ENCODE measurements at places on chromosomes 5 and 9. TPM values are rescaled to one million over a fixed set of nuclear protein-coding genes. Genes with fewer than 3 reads are reported as not detected.

DNA sequence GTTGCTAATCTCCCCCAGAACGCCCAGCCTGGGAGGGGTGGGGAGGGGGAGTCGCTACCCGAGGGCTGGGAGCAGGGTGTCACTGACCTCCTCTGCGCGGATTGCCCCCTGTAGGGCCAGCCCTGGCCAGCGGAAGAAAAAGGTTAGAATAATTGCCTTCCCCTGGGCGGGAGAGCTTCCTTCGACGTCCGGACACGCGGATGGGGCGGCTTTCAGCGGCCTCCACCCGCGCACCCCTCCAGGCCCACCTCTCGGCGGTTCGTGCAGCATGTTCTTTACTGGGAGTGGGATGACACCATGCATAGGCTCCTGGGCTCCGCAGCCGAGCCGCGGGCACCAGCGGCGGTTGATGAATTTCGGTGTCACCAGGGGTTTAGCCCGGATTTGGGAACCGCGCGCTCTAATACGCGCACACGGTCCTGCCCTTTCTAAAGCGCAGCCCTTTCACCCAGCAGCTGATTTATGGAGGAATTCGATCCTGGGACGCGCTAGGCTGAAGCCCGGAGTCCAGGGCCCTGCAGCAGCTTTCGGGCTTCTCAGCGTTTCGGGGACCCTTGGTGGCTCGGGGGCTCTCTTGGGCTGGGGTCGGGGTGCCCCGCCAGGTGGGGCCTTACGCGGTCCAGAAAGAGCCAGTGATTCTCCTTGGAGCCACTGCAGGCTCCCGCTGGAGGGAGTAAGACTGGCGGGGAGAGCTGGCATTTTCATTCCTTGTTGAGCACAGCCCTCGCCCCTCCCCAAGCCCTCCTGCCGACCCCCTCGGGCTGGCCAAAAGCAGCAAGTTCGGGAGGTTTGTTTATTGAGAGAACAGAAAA, 10.1 kb downstream of the LMX1B start:
- no peaks in the 10 kb centered on the region for H3K36me3 ChIP-seq
- no peak for DNase-seq
- H3K4me3 ChIP-seq = no peak overlapping the region
- H3K27me3 ChIP-seq = peaks cover 16% of the 10 kb centered on the region
- no peak overlapping the region for H3K27ac ChIP-seq
- peaks cover 6% of the 10 kb centered on the region for H3K4me1 ChIP-seq

C9orf152 gene
- total RNA-seq = not detected

DNA sequence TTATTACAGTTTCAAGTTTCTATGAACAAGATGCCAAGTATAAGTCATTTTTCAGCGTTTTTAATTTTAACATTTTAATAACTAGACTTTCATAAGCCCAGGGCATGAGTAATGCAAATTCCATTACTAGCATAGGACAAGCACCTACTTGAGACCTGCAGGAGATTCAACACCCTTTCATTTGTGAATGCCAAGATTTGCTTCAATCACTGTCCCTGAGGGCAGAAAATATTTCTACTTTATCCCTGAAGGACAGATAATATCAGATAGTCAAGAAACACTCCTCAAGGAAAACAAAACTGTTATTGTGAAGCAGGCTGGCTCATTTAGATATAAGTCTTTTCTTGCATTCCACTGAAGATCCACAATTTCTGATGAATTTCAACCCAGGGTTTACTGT, 27.7 kb upstream of the ZNF622 start:
- no peaks in the 10 kb centered on the region for H3K4me1 ChIP-seq
- DNase-seq = no peak
- no peaks in the 10 kb centered on the region for H3K36me3 ChIP-seq
- no peaks in the 10 kb centered on the region for H3K27me3 ChIP-seq
- H3K27ac ChIP-seq = no peak overlapping the region

DNA sequence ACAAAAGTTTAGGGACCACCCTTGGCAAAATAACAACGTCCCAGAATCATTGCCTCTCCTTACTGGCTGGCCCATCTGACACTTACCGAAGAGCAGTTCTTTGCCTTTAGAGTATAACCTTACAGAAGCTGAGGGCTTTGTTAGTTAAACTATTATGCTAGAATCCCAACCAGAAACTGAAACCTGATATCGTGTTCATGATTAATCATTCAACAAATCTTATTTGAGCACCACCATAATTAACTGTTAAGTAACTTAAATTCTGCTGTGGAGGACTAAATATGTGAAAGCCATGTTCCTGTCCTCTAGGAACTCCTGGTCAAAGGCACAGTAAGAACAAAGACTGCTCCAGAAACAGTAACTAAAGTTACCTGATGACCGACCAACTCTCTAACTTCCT, 104.9 kb downstream of the ARL15 start:
- no peak for DNase-seq
- H3K27ac ChIP-seq = no peak overlapping the region

DNA sequence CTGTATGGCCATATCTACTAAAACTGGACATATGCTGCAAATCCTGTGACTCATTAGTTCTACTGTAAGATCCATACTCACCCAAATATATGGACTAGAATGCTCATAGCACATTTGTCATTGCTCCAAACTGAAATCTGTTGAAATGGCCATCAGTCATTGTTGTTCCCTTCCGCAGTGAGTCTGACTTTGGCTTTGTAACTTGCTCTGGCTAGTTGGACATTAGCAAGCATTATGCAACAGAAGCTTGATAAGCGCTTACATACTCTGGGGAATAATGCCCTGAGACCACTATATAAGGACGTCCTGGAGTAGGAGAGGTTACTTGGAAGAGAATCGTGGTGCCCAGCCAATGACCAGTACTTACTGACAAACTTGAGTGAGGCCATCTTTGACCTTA, 9.0 kb downstream of the KIAA1958 start:
- no peak for DNase-seq
- H3K27me3 ChIP-seq = no peaks in the 10 kb centered on the region
- H3K4me1 ChIP-seq = no peaks in the 10 kb centered on the region
- no peak overlapping the region for H3K4me3 ChIP-seq
- H3K36me3 ChIP-seq = no peaks in the 10 kb centered on the region

GRCh38 chr5:56307714-56308333, 74.7 kb upstream of the ANKRD55 start:
- H3K27me3 ChIP-seq = no peaks in the 10 kb centered on the region
- H3K27ac ChIP-seq = no peak overlapping the region
- H3K4me1 ChIP-seq = no peaks in the 10 kb centered on the region
- H3K4me3 ChIP-seq = no peak overlapping the region
- DNase-seq = no peak

GRCh38 chr5:166505544-166505943, 1785.9 kb upstream of the WWC1 start:
- no peak for DNase-seq
- no peaks in the 10 kb centered on the region for H3K27me3 ChIP-seq
- no peak overlapping the region for H3K4me3 ChIP-seq
- H3K4me1 ChIP-seq = no peaks in the 10 kb centered on the region
- no peak overlapping the region for H3K27ac ChIP-seq

DNA sequence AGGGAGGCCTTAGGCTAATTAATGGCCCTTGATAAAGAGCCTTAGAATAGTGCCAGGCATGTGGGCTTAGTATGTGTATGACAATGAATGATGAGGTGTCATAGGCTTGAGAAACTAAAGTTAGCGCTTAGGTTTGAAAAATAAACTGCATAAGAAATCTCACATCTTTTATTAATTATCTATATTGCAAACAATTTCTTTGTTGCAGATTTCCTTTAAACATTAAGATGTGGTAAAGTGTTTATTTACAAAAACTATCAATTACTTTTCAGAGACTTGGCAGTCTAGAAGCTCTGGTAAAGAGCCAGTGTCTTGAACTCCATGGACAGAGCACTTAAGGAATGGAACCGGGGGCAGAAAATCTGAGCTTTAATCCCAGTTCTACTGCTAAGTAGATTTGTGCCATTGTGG, 23.1 kb downstream of the MAP1B start:
- H3K4me3 ChIP-seq = no peak overlapping the region
- no peak for DNase-seq
- H3K36me3 ChIP-seq = no peaks in the 10 kb centered on the region
- H3K27ac ChIP-seq = no peak overlapping the region

NUDT12 gene
- total RNA-seq = 4.7 TPM

DNA sequence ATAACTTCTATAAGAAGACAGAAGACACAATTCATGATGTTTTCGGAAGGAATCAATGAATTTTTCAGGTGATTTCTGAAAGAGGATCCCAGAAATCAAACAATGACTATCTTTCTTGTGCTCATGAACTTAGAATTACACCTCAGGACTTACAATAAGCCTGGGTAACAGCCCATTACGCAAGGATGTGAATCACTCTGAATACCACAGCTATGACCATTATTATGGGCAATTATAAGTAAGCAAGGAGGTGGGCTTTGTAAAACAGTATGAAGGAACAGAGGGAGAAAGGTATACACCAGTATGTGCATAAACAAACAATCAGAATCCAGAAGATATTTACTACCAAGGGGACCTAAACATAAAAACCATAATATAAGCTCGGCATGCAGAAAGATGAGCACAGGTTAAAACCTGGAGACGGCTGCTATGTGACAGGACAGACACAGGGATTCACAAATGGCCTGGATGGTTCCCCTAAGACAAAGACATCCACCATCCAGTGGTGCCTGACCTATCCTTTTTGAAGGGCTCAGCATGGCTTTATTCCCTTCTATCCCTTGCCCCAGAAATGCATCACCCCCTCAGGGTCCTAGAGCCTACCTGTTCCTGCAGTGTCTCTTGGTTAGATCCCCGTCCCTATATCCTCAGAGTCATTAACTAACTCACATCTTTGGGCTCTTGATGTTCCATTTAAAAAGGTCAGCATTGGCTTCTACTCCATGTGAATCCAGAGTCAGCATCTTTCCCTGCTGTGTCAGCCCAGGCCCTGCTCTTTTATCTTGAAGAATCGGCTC, 21.8 kb upstream of the PPP2CA start:
- H3K27ac ChIP-seq = no peak overlapping the region
- H3K4me3 ChIP-seq = no peak overlapping the region
- no peak for DNase-seq
- H3K36me3 ChIP-seq = no peaks in the 10 kb centered on the region

EEIG1 gene
- 294 TPM for total RNA-seq

OSTF1 gene
- total RNA-seq = 42.8 TPM
